Stomach (tissue), 19 donors: ENCODE measurements at places on chromosomes 5 and 9.

DNA sequence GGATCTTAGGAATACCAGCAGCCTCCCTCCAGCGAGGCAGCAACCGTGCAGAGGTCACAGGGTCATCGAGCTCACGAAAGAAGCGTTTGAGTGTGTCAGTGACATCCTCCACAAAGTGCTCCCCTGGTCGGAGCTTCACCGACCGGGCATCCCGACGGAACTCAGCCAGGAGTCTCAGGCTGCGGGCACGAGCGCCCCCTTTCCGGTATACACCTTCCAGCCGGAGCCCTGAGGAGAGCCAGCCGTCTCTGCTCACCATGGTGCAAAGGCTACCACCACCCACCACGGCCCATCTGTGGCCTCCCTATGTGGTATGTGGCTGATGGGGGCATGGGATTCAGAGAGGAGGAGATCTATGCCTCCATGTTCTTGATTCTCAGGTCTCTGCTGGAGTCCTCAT, 10.8 kb upstream of the FCHSD1 start:
- DNase-seq: no peak

GRCh38 chr9:85402551-85402950, 339.2 kb downstream of the AGTPBP1 start:
- no peak for DNase-seq

- no peak for DNase-seq
These were observed 651.3 kb upstream of the MEF2C start for GRCh38 chr5:89534331-89534730.

- peak; percentile 59 for DNase-seq
These were observed 198.8 kb downstream of the AUH start for GRCh38 chr9:91162784-91163443.

DNA sequence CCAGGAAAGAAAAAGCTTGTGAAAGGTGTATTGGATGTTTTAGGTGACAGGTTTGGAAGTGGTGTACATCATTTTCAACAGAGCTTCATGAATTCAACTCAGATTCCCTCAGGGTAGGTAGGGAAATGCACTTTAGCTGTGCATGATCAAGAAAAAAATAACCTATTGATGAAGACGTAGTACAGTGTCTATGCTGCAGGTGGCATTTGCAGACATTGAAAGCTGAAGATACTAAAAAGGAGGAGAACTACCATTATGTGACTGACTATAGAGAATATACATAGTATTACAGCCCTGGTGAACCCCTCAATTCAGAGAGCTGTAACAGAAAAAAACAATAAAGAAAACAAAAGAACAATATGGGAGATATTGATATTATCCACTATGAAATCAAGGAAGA, 2344.7 kb upstream of the ACO1 start:
- DNase-seq: no peak

- peak; percentile 27 for DNase-seq
These were observed 15.6 kb downstream of the NDUFAF2 start for GRCh38 chr5:60960591-60960990.

- DNase-seq: no peak
These were observed 37.8 kb upstream of the C5orf63 start for GRCh38 chr5:127111112-127111511.

DNA sequence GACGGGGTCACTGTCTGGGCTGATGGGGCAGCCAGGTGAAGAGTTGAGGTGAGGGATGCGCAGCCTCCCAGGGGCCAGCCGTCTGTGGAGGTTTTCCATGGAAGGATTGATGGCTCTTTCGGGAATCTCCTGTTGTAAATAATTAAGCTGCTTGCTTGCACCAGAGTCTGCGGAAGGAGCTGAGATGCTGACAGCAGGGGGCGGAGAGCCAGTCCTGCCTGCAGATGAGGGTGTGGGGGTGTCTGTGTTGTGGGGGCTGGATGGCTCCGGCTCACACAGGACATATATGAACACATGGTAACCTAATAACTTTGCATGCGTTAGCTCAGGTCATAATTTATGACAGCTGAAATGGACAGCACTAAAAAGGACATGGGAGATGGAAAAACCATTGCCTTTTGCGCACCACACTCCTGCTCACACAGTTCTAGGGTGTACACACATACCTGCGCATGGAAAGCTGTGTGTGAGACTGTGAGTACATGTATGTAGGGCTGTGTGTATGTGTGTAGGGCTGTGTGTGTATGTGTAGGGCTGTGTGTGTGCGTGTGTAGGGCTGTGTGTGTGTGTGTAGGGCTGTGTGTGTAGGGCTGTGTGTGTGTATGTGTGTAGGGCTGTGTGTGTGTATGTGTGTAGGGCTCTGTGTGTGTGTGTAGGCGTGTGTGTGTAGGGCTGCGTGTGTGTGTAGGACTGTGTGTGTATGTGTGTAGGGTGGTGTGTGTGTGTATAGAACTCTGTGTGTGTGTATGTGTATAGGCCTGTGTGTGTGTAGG, 36.8 kb upstream of the SEMA4D start:
- DNase-seq: no peak
